ENCODE measurements at places on chromosomes 13 and 19.

GRCh38 chr19:47506459-47506858, 8.4 kb downstream of the NAPA start:
- no peak for DNase-seq

GRCh38 chr13:27922883-27923612, 3.2 kb downstream of the PDX1 start:
- DNase-seq, result no peak

GRCh38 chr19:54271106-54271505, 9.8 kb downstream of the LILRB2 start:
- DNase-seq, result no peak

- no peak for DNase-seq
Observed at GRCh38 chr13:108086678-108087077, 128.7 kb downstream of the LIG4 start.

DNA sequence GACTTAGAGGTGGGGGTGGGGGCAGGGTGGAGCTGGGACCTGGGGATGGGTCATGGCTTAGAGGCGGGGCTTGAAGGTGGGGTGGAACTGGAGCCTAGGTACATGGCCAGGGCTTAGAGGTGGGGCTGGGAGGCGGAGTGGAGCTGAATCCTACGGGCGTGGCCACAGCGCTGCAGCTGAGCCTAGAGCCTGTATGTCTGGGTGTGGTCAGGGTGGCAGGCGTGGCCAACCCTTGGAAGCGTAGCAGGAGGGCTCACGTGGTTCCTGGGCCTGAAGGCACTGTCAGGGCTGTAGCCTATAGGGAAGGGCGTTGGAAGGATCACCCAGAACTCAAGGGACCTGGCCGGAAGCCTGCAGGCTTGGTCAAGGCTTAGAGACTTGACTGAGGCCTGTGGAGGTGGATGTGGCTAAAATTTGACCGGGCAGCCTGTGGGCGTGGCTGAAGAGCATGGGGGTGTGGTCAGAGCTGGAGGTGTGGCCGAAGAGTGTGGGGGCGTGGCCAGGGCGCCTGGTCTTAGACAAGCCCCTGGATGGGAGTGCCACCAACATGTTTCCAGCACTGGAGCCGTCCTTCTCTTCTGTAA, 24.3 kb downstream of the COLGALT1 start:
- DNase-seq, result no peak

GRCh38 chr19:2113439-2114211, 16.9 kb downstream of the IZUMO4 start:
- DNase-seq, result no peak

- no peak for DNase-seq
Observed at GRCh38 chr19:872266-872951, 12.9 kb downstream of the CFD start.
